Ecto neural progenitor cell (in vitro differentiated cells): ENCODE measurements at places on chromosomes 1 and 21.

DNA sequence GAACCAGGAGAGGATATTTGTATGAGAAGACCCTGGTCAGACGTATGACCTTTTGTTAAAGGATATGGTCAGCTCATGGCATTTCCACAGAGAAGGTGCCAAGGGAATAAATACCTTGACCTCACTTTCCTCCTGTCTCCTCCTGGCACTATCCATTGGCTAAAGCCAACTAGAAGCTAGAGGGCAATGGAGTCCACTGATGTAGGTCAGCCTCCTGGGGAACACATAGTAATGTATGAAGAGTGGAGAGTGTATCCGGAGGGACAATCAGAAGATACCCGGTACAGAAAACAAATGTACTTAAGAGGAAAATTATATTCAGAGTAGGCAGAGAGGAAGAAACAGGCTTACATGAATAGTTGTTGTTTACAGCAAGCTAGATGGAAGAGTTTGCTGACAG lies 698 bp upstream of the NTMT2 start:
- DNase-seq, result no peak

DNA sequence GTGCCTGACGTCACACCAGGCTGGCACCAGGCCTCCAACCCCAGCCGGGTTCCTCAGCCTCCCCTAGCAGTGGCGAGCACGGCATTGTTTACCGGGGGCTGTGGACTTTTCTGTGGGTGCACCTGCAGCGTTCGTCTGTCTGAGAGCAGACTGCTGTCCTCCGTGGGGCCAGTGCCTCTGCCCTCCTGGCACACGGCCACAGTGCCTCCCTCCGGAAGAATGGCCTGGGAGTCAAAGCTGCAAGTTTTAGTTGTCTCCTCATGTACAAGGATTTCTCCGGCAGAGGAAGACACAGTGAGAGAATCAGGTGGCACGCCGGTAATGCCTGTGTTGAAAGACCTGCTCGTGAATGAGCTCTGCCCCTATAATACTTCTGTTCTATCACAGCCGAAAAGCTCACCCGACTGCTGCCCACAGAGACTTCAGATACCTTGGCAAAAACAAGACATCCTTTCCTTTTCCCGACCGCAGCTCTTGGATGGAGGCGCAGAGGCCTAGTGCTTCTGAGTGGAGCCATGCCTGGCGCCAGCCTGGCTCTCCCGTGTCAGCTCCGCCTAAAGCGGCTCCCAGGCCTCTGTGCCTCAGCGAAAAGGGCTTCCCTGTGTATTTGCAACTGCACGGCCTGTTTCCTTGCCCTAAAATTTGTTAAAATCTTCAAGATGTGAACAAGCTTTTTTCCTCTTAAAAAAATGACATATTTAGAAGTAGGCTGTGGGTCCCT lies 71.4 kb downstream of the AGPAT3 start:
- DNase-seq, result no peak

DNA sequence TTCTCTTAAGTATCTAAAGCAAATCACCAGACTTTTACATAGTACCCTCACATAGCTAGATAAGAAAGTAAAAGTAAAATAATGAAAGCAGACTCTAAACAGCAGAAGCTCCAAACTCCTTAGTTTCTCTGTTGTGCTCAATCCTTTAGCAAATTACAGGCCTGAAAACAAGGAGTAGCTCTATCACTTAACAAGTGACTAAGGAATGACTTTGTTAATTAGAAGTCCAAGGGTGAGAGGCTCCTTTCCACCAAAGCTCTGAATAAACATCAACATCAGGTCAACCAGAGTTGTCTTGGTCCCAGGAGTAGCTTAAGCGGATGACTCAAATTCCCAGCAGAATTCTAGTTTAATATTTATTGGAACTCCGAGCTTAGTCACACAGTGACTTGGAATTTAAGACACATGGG lies 5.9 kb downstream of the NRIP1 start:
- no peak for DNase-seq

- DNase-seq, result no peak
Measured at GRCh38 chr1:1230656-1231399, 973 bp downstream of the SDF4 start.

DNA sequence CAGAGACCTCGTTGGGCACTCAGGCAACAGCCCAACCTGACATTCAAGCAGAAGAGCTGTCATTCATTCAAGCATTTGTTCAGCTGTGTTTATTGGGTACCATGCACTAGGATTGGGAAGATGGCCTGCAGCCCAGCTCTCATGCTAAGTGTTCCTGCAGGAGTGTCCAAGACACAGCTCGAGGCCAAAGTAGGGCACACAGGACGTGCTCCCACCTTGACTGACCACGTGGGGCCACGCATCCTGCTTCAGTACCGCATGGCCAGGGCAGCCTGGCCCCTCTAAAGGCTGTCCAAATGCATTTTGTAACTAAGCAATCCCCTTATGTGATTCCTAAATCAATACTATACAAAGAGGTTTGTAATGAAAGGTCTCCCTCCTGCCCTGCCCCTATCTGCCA lies 9.7 kb downstream of the PYCR2 start:
- DNase-seq, result no peak

DNA sequence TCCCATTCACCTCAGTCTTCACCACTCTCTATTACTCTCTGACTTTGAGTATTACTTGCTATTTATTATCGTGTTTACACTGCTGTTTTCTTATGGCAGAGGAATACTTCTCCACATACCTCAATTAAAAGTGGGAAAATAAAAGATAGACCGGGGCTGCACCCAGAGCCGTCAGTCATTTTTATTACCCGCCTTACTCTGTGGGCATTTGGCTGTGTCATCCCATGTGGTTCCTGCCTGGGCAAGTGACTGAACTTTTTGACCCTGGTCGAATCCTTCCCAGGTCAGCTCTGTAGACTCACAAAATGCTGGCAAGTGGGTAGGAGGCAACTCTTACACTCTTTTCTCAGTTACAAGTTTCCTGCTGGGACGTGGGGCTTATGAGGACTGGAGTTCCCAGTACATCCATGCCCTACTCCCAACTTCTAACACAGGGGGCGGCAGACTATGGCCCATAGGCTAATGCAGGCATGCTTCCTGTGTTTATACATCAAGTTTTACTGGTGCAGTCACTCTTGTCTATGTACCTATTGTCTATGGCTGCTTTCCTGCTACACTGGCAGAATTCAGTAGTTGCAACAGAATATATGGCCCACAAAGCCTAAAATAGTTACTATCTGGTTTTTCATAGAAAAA lies 69.5 kb upstream of the KCND3 start:
- no peak for DNase-seq

DNA sequence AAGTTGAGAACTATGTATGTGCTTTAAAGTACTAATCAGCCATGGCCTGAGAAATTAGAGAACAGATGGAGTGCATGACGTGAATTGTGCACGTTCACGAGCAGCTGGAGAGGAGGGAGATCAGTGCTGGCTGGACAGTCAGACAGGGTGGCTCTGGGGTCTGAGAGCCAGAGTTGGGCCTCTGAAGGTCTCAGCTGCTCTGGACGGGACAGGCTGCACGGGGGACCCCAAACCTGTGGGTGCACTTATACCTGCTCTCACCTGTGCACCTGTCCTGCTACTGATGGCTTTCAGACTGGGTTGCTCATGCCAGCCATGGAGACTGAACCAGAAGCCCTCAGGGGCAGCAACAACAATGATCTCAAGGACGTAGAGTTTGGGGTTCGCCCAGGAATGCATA lies 43.5 kb downstream of the UMODL1 start:
- DNase-seq, result no peak

DNA sequence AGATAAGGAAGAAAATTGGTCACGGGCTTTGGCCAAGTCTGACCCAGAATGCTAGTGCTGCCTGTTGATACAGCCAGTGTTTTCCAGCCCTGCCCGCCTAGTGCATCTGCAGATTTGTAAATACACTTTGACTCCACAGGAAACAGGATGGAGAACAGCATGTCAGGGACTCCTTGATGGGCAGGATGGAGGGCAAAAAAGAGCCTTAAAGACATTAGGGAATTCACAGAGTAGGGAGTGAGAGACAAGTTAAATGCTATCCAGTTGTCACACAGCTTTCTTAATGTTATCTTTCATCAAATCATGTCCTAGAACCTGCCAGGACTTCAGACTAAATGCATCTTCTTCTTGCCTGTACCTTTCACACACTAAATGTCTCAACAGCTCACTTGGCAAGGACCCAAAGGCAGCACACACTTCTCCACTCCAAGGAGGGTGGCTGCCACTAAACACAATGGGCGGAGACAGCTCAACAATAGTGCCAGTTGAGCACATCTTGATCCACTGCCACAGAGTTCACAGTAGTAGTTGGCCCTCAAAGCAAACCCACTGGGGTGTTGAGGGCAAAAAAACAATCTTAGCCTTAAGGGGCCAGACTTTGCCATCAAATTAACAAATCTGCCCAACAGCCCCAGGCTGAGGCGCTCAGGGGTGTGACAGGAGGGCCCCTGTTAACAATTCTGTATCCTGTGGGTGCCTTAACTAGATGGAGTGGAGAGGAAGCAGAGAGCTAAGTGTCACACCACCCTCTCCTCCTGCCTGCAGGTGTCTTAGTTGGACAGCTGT lies 2.7 kb downstream of the HIVEP3 start:
- DNase-seq, result no peak

DNA sequence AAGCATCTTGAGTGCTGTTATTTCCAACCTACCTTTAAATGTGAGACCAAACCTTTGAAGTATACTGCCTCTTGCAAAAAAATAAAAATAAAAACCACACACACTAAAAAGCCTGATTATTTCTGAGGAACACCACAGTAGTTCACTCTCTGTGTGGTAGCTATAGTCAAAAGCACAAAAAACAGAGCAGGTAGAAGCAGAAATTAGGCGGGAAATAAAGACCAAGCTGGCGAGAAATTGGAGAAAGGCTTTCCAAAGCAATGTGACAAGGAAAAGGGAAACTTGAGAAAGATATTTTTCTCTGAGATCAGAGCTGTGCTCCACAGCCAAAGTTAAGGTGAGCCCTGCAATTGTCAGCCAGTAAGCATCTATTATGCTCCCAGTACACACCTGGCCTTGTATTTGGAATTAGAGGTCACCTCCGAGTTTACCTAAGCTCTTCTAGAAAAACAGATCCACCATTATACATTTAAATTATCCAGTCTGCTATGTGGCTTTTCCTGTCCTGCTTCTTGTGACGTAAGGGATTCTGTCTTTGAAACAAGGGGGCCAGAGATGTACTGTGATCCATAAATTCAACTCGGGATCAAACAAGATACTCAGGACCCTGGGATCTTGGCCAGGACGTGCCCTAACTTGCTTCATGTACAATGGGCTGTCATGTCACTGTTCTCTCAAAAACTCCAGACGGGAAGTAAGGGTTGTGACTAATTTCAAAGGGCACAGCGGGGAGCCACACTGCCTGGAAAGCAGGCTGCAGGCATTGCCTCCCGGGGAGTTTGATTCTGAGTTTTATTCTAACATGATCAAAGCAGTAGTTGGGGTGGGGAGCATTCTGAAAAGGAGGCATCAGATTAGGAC lies 39.8 kb upstream of the RAB4A start:
- DNase-seq, result no peak

DNA sequence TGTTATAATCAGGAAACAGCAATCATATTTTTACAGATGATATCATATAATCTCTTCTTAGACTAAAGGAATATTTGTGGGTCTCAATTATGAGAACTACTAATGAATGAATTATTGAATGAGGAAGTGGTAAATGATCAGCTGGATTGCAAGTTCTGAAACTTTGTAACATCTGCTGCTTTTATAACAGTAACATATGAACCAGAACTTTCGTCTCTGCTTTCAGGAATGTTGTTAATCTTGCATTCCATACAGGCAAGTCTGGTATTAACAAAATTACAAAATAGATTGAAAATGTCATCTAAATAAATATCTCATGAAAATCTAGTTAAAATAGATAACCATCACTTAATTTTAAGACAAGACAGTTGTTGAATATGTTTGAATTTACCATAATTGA lies 110.5 kb upstream of the COL11A1 start:
- DNase-seq, result no peak

DNA sequence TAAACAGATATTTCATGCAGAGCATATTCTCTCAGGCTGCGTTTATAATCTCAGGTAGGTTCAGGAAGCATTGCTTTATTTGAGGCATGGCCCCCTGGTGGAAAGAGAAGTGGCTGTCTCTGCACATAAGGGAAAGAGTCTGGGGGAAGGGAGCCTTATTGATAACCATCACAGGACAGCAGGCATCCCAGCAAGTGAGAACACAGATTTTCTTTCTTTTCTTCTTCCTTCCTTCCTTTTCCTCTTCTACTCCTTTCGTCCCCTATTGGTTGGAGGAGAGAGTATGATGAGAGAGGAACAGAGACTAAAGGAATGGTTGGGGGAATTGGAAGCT lies 21.9 kb downstream of the TSNAX start:
- DNase-seq, result no peak

DNA sequence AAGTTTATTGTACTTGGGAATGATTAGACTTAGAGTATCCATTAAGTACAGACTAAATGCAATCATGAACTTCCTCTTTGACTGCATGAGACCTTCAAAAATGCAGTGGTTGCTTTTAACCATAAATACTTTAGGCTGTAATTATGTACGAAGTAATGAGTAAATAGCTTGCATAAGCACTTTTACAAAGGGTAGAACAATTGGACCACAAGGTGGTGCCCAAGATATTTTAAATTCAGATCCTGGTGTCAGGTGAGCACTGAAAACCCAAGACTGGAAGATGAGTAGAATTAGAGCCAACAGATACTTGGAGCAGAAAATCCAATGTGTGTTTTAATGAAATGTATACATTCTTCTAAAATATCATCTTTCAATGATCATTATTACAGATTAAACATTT lies 43.4 kb upstream of the RHOU start:
- DNase-seq, result no peak

- DNase-seq, result no peak
Measured at GRCh38 chr1:209443361-209443931, 140.1 kb upstream of the CAMK1G start.

- DNase-seq, result no peak
Measured at GRCh38 chr1:114671011-114671938, 1.4 kb upstream of the DENND2C start.

DNA sequence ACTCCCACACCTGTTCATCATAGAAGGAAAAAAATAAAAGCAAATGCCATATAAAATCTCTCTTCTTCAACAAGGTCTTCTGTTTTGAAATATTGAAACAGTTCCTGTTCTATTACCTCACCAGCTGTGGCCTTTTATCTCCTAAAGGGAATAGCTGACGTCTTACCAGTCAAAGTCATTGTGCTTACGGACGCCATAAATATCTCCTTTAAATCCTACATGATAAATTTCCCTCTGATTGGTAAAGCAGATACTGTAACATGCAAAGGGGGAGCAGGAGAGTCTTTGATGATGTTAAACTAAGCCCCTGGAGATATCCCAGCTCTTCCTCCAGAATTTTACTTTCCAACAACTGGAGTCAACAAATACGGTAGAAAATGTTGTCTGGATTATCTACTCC lies 168.4 kb downstream of the ZC3H11B start:
- no peak for DNase-seq

DNA sequence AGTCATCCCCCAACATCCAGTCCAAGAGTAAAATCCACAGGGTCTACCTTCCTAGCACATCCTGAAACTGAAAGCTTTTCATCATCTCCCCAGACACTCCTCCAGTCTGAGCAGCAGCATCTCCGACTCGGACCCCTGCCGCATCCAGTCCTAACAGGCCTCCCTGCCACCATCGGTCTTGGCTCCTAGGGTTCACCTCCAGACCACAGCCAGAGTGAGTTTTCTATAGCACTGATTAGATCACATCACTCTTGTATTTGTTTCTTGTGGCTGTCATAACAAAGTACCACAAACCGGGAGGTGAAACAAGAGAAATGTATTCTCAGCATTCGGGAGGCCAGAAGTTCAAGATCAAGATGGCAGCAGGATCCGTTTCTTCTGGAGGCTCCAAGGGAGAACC lies 187.8 kb downstream of the TOMM20 start:
- DNase-seq, result peak; percentile 16
